ENCODE measurements at places on chromosomes 2 and 18.
A peak's percentile ranks its signal among the peaks of the same experiment; 100 is the strongest.

GRCh38 chr2:204086167-204086566, 149.6 kb downstream of the ICOS start:
- DNase-seq, result no peak

DNA sequence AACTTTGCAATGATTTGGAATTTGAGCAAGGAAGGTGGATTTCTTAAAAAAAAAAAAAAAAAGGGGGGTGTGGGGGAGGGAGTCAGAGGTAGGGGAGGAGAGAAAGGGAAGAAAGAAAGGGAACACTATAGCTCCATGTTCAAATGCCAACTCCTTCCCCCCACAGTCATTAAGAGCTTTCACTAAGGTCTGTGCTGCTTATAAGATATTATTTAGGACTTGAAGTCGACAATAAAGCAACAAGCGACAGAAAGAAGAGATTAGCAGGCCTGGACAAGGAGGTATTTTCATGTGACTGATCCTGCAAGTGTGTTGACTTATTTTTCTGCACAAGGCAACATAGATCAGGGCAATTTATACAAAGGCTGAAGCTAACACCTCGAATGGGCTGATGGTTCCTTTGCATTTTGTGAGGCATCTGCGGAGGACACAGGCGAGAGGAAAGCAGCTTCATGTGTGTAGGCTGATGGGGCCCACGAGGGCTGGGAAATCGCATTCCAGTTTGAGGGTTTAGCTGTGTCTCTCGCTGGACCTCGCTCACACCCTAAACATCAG, 382.0 kb downstream of the SOX11 start:
- DNase-seq, result no peak

DNA sequence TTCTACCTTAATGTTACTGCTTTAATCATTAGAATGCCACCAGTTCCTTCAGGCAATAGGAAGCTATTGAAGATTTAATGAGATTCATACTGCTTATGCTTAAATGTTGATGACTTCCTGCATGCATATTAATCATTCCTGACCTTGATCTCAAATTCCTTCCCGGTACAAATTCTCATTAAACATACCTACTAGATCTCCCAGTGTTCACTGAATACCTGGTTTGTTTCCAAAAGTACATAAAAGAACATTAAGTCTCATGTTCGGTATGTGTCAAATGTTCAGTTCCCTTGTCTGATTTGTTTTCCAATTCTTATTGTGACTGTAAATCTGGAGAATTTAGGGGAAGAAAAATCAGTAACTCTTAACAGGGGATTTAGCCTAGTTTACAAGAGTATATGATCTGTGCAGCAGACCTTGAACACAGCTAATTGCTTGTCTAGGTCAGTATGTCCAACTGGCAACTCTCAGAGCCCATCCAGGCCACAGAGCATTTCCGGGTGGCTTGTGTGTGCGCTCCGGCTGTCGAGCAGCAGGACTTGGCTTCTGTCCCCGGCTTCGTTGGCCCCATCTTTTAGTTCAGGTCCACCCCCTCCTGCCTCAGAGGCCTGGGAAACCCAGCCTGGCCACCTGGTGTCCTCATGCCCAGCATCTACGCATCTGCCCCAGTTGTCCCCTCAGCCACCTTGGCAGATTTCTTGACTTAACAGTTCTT, 13.1 kb downstream of the METAP1D start:
- no peak for DNase-seq

DNA sequence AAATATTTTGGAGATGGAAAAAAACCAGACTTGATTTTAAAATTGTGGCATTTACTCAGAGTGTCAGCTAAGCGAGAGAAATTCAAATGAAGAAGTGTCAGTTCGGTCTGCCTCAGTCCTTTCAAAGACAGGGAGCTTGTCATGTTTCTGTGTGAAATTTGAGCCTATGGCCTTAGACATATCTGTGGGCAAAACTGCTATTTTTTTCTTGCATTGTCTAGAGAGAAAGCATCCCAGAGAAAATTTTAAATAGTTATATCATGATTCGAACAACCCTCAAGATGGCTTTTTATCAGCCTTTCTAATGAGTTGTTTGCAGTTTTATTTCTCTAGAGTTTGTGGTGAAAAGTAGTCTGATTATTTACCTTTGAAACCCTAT, 50.2 kb upstream of the KCNE4 start:
- DNase-seq, result no peak

DNA sequence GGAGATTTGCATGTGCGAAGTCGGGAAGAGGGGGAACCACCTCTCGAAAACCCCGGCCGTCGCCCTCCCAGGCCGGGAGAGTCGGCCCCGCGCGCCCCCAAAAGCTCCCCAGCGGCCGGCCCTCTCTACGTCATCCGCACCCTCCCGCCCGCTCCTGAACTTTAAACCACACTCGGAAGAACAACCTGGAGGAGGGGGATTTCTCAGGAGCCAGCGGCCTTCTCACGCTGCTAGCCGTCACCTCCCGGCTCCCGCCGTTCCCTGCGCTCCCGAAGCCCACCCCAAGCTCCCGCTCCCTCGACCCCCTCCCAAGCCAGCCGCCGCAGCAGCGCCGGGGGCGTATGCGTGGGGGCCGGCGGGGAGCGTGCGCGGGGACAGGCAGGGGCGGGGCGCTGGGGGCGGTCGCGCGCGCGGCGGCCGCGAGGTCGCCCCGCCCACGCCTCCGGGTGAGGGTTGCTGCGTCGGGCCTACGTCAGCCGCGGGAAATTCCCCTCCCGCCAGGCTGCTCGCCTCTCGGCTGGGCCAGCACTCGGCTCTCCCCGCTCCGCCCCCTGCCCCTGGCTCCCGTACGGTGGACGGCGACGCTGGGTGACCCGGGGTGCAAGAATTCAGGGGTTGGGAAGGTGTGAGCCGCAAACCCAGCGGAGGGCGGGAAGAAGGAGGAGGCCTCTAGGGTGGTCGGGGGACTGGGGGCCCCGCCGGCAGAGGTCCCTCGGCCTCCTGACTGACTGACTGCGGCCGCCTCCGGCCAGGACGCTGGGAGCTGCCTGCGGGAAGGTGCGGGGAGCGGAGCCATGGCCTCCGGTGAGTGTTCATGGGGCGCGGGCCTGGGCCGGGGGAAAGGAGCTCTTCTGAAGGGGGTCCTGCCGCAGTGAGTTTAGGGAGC, at the start of gene REL:
Gene REL, plus strand, starts transcription at position 528 of the 886 bp plus-strand sequence. Its CDS starts 267 bp downstream, at position 795.
- peak; percentile 81 for DNase-seq

- no peak for DNase-seq
Observed at GRCh38 chr2:224682134-224682533, 34.0 kb downstream of the CCDC195 start.

GRCh38 chr2:86785456-86785855, 5.3 kb downstream of the CD8A start:
- DNase-seq, result no peak

- no peak for DNase-seq
Observed at GRCh38 chr2:159799833-159800232, 1.8 kb upstream of the CD302 start.

DNA sequence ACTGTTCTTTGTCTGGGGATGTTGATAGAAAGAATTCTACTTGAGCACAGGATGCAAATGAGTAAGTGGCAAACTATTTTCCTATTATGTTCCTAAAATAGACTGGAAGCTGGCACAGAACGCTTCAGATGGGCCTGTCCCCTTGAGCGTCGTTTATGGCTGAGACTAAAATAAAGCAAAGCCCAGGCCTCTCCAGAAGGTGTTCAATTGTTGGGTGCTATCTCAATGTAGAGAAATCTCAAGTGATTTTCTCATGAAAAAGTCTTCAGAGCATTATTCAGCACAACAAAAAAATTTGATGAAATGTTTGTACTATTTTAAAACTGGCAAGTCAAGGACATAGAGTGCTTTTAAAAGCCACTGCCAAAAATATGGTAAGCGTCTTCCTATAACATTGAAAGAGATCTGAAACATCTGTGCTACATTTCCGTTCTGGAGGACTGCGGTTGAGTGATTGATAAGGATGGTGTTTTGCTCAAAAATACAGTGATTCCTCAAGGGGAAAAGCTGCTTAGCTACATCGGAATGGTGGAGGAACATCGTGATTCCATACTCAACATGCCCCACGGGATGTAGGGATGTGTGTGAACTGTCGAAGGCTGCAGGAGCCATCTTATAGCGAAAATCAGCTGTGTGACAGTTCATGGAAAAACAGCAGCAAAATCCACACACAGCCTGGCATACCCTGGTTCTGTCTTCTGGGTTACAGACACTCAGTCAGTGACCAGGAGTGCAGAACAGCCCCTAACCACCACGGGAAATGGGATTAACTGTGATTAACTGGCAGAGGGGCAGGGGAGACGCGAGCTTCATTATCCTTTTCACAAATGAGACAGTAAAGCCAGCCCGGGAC, 10.4 kb upstream of the LRRFIP1 start:
- no peak for DNase-seq

DNA sequence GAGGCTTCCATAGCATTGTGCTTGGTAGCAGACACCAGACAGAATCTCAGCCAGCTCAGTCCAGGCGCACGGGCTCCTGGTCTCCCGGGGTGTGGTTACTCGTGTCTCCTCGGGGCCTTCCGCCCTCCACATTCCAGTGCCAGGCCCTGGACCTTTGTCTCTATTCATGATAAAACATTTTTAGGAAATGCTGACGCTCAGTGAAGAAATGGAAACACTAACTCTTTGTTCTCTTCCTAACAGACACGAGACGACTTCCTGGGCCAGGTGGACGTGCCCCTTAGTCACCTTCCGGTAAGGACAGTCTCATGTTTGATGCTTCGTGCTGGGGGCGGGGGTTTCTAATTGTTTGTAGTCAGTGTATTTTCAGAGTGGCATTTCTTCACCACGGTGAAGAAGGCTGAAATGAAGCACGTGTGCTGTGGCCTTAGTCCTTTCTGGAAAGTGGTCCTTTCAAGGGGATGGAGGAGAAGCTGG, 271.8 kb downstream of the NEDD4L start:
- no peak for DNase-seq

GRCh38 chr18:63784787-63785452, 9.7 kb downstream of the SERPINB7 start:
- no peak for DNase-seq

- DNase-seq, result no peak
Observed at GRCh38 chr18:55381277-55381676, 206.7 kb downstream of the TCF4 start.

- DNase-seq, result no peak
Observed at GRCh38 chr2:65070172-65070830, 14.1 kb downstream of the CEP68 start.

DNA sequence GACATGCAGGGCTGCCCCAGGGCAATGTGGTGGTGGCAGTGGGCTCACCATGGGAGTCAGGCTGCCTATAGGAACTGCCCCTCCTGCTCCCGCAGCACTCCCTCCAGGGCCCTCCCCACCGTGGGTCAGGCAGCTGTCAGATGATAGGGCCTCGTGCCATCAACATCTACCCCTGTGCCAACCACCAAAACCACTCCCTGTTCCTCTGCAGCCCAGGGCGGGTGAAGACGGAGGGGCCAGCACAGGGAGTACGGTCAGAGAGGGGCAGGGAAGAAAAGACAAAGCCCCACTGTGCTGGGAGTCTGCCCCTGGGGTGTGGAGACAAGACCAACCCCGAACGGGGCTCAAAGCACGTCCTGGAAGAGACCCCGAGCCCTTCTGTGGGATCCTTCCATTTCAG, 97.4 kb downstream of the TNS1 start:
- DNase-seq, result no peak

GRCh38 chr18:23277399-23277798, 142.1 kb downstream of the CABLES1 start:
- no peak for DNase-seq

- no peak for DNase-seq
Observed at GRCh38 chr2:15701341-15701907, 109.8 kb downstream of the DDX1 start.

- DNase-seq, result no peak
Observed at GRCh38 chr2:174176898-174177297, 71.4 kb downstream of the OLA1 start.

GRCh38 chr2:171550613-171551012, 28.3 kb downstream of the CYBRD1 start:
- DNase-seq, result no peak

DNA sequence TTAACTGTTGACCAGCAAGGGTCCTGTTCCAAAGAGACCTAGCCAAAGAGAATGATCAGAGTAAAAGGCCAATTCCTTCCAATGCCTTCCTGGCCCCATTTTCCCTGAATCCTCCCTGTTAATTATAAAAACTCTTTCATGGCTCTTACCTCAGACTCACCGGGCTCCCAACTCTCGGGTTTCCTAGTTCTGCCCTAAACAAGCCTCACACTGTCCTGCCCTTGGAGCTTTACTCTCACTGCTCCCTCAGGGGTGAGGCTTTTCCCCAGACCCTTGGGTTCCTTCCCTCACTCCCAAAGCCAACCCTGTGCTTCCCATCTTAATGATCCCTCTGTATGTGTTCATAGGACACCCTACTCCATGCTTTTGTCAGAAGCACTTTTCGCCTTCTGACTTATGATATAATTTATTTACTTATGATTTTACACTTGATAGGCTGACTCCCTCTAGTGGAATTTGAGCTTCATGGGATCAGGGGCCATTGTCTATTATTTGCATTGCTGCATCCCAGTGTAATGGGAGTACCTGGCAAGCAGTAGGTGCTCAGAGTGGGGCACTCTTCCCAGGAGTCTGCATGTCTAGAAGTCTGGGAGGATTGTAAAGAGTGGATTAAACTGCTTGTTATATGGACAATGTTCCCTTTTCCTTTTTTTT, 29.9 kb upstream of the ZNG1B start:
- DNase-seq, result no peak

DNA sequence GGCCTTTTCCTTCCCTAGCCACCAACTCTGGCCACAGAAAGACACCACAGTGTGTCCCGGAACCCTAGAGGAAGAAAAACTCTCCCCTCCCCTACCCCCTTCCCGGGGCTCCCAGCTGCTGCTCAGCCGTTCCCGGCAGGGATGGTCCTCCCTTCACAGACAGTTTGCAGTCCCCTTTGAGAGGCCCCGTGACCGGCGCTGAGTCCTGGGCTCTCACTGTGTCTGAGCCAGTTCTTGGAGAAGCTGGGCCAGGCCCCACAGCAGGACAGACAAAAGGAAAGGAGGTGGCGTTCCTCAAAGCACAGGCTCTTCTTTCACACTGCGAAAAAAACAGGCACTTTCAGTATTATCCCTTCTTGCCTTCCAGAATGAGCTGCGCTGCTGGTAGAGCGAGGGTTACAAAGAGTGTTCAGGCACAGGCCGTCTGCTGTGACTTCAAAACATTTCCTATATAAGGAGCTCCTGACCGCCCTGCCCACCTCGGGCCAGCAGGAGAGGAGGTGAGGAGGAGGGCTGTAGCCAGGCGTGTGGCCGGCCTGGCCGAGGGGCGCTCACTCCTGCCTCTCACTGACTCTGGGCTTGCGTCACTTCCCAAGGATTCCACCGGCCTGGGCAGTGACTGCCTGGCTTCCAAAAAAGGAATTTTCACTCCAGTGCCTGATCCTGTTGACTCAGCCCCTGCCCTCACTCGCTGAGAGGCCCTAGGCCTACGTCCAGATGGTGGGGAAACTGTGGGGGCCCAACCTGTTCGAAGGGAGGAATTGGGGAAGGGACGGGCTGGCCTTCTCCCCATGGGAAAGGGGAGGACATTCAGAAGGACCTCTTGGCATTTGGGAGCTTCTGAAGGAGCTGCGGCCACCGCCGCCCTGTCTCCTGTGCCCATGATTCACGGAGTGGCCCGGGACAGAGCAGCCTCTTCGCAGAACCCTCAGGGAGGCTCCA, 24.9 kb downstream of the CIDEA start:
- DNase-seq, result peak; percentile 43

All from anterior cingulate cortex (tissue), 58 donors.